Activated naive CD4-positive, alpha-beta T cell (primary cell): ENCODE measurements at places on chromosomes 7 and 10.

- DNase-seq, result no peak
Observed at GRCh38 chr7:11573128-11573750, 258.8 kb downstream of the THSD7A start.

- no peak for DNase-seq
Observed at GRCh38 chr10:104293781-104294321, 24.9 kb downstream of the GSTO2 start.

DNA sequence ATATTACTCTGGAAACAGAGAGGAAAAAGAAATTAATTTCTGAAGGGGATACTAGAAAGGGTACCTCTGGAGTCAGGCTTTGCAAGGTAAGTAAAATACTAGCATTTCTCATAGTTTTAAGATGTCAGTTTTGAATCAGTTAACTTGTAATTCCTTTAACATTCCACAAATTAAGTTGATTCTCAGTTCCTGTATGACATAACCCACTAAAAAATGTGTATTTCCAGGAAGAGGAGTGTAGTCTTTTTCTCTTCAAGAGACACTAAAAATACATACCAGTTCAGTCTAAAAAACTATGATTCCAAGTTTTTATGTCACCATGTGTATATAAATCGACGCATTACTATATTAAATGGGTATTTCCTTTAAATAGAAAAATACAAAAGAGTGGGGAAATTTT, 113.2 kb downstream of the CDK6 start:
- DNase-seq, result no peak

DNA sequence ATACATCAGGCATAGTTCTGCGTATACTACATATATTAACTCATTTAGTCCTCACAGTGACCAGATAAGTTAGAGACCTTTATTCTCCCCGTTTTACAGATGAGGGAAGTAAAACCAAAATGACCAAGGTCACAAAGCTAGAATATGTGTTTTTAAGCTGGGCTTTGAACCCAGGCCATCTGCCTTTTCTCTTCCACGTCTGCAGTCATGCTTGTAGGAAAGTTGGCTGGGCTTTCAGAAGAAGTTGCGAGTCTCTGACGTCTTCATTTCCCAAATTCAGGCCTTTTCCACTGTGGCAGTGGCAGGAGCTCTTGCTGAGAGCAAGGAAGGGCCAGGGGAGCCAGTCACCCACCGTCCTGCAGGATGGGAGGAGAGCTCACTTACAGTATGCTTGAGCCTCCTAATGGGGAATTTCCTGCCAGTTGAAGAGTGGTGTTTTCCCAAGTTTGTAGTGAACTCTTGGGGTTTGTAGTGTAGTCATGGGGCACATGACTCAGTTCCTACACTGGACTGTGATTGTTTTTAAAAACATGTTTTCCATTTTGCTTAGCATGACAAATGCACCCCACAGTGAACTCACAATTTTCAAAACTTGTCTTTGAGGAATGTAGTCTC, 34.2 kb downstream of the CYP17A1 start:
- no peak for DNase-seq

GRCh38 chr7:7408001-7408770, 127.5 kb downstream of the COL28A1 start:
- no peak for DNase-seq

GRCh38 chr7:1106063-1106792, 18.3 kb downstream of the GPER1 start:
- no peak for DNase-seq

- no peak for DNase-seq
Observed at GRCh38 chr7:18976715-18977471, 140.5 kb downstream of the TWIST1 start.

- DNase-seq, result peak; percentile 44
Observed at GRCh38 chr10:102643336-102644065, 778 bp upstream of the TRIM8 start.

DNA sequence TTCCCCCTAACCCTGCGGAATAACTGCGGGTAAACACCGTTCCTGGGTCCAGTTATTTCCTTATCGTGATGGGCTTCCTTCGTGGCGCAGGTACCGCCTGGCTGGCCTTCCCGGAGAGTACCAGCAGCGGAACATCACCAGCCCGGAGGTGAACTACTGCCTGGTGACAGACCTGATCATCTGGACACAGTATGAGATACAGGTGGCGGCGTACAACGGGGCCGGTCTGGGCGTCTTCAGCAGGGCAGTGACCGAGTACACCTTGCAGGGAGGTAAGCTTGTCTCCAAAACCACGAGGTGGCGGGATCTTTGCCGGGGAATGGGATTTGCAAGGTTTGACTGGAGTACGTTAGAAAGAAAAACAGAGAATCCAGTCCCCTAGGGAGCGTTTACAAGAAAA, 665.0 kb upstream of the FOXK1 start:
- DNase-seq, result no peak

DNA sequence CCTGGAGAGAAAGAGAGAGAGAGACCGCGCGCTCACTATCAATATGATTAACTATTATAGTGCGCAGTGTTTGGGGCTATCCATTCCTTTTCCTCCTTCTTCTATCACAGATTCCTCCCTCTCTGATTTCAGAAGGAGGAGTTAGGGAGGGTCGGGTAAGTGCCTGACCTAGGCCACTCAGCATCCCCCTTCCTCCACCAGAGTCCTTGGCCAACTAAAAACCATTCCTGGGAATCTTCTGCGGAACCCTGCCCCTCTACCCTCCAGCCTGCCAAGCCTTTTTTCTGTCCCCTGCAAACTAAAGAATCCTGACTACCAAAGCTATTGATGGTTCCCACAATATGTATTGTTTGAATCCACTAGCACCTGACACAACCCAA, 256.2 kb upstream of the NFE2L3 start:
- DNase-seq, result no peak

GRCh38 chr10:93875032-93875358, 18.8 kb upstream of the SLC35G1 start:
- DNase-seq, result no peak

DNA sequence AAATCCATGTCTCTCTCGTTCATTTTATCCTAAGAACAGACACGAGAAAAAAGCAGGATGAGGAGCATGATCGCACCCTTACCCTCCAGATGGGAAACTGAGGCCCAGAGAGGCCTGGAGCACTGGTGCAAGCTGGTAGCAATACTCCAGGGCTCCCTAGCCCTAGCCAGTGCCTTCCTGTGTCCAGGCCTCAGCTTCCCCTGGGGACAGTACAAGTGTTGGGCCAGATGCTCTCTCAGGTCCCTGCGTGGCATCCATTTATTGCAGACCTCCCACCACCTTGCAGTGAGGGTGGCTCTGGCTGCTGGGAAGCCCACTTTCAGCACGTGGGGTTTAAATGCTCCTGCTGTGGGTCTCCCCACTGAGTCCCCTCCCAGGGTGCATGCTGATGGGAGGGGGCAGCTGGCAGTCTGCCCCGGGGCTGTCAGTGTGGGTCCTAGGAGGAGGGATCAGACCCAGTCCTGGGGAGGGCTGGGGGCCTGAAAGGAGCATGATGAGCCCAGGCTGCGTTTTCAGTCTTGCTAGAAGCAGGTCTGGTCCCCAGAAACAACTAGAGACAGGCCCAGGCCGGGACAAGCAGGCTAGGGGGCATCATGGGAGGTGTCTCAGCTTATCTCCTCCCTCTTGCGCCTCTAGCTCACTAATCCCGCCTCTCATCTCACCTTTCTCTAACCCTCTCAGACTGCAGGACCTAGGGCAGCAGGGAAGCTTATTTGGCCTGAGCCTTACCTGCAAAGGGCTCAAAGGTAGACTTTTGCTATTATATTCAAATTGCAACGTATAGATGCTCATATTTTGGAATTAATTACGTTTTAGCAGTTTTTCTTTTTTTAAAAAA, 662 bp upstream of the PPIF start:
- no peak for DNase-seq

DNA sequence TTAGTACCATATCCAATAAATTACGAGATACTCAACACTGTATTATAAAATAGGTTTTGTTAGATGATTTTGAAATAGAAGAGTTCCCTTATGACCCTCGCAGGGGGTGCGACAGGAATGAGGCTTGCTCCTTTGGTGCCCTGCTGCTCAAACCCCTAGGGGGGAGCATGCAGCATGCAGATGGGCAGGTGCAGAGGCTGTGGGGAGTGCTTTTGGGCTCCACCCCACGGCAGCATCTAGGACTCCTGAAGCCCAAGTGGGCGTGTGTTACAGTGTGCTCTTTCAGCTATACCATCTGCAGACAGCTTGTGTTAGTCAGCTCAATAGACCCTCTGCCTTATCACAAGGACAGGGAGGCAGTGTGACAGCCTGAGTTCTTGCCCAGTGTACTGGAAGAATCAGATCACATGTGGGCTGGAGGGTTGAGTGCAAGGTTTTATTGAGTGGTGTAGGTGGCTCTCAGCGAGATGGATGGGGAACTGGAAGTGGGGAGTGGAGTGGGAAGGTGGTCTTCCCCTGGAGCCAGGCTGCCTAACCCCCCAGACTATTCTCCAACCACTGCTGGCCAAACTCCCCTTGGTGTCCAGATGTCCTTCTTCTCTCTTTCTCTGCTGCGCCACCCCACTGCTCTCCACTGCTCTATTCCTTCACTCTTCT, 3.1 kb upstream of the MRC1 start:
- DNase-seq, result no peak

DNA sequence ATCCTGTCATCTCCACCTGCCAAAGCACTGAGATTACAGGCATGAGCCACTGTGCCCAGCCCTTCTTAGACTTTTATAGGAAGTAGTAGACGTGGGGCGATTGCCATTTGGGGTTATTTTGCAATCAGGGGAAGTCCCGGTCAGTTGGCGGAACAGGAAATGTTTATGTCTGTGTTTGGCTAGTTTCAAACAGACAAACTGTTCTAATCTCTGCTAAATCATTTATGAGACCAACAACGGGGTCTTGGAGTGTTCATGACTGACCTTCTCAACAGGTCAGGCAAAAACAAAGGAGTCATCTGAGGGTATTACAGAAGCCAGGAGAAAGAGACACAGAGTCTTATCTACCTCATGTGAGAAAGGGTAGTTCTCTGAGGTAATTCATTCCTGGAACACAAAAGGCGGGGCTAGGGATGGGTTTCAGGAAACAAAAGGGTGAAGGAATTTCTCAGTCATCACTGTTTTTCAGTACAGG, 6.6 kb upstream of the TPK1 start:
- DNase-seq, result no peak

- no peak for DNase-seq
Observed at GRCh38 chr10:2119316-2119715, 382.0 kb upstream of the ADARB2 start.

DNA sequence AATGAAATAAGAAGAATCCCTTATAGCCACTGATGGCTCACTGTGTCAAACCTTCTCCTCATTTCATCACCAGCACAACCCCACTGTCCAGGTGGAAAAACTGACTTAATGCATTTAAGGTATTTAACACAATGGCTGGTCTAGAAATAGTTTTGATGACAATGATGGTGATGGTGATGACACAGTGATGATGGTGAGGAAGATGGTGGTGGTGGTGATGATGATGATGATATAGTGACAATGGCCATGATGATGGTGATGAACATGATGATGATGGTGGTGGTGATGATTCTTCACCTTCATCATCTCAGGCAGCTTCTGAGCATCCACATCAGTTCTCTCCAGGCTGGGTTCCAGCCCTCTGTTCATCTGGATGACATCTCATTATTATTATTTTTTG, 186.6 kb downstream of the TCERG1L start:
- DNase-seq, result no peak

- no peak for DNase-seq
Observed at GRCh38 chr10:18793951-18794350, 134.7 kb downstream of the ARL5B start.

DNA sequence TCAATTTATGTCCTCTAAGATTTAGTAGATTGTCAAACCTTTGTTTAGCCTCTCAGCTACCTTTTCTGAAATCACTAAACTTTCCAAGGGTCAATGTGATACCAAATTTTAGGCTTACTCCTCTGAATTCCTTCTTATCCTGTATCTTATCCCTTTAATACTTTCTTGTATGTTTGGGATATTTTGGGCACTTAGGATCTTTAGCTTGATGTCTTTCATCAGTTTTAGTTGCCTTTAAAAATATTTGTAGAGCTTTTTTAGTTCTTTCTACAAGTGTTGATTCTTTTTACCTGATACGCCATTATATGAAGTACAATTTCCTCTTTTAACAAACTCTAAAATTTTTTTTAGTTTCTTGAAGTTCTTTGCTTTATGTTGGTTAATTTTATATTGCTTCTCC, 30.7 kb upstream of the HDAC9 start:
- DNase-seq, result no peak

DNA sequence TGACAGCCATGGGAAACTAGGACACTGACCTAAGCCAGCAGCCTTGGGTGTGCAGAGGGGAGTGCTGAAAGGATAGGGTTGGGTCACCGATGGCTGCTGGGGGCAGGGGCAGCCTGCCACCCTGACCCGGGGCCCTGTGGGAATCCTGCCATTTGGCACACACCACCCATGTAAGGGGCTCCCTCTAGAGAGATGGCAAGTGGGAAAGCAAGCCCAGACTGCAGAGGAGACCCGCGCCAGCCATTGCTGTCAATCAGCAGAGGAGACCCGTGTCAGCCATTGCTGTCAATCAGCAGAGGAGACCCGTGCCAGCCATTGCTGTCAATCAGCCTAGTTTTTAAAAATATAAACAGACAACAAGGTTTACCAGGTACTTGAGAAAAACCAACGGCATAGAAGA, 27.4 kb upstream of the PRKAG2 start:
- no peak for DNase-seq

GRCh38 chr7:155576416-155576815, 30.1 kb upstream of the CNPY1 start:
- DNase-seq, result no peak

GRCh38 chr10:132070724-132071123, 5.0 kb downstream of the JAKMIP3 start:
- no peak for DNase-seq

GRCh38 chr10:120336911-120337540, 120.0 kb upstream of the PLPP4 start:
- DNase-seq, result peak; percentile 28

- no peak for DNase-seq
Observed at GRCh38 chr10:24551161-24551560, 172.5 kb downstream of the ARHGAP21 start.

GRCh38 chr7:12322903-12323300, 80.8 kb downstream of the VWDE start:
- no peak for DNase-seq

GRCh38 chr10:119537953-119538630, 4.4 kb downstream of the RGS10 start:
- DNase-seq, result no peak

- DNase-seq, result no peak
Observed at GRCh38 chr7:79965946-79966345, 168.7 kb upstream of the GNAI1 start.
